ENCODE measurements at places on chromosomes 16 and 17.

- no peak for DNase-seq
Observed at GRCh38 chr17:60901806-60902205, 224.2 kb downstream of the BCAS3 start.

GRCh38 chr17:8693328-8693727 lies 51.3 kb downstream of the CCDC42 start:
- no peak for DNase-seq

DNA sequence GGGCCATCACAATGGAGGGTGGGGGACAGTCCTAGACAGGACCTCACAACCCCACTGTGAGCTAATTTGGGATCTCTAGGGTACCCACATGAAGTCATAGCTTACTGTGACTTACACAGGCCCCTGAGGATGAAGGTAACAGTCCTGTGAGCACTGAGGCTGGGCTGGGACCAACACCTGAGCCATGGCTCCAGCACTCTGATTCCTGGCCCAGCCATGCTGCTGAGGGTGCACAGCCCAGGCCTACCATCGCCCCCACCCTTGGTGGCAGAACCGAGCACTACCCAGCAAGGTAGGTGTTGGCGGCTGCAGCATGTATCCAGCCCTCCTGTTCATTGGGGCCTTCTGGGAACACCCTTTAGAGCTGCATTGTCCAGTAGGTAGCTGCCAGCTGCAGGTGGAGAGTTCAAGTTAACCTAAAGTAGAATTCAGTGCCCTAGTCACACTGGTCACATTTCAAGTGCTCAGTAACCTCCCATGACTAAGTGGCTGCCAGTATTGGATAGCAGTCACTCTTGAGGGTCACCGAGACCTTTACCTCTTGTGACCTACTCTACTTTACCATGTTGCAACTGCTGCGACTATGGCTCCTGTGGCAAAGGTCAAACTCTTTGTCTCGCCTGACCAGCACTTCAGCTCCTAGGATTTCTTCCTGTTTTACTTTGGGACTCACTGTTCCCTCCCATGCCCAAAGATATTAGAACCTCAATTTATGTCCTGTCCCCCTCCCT lies 11.6 kb downstream of the AKAP1 start:
- DNase-seq: no peak

DNA sequence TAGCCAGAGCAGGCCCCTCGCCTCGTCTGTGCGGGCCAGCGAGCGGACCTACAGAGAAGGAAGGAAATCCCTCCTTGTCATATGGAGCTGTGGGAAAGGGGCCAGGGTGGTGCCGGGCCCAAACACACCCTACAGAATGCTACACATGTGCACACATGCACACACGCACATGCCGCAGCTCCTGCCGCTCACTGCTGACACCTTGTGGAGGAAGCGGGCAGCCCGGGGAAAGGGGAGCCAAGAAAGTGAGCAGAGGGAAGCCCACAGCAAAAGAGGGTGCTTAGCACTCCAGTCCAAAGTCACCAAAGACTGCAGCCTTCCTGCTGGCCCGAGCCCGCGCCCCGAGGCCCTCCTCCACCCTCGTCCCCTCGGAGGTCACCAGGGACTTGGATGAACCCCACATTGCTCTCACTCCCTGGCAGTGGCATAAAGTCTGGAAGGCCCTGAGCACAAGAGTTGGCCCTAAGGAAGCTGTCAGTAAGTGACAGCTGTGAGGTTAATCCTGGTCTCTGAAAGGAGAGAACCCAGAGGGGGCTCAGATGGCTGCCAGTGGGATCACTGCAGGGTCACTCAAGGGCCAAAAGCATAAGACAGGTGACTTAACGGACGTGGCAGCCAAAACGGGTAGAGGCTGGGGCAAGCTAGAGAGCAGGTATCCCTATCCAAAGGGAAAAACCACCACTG lies 68.2 kb downstream of the MYO18A start:
- DNase-seq: peak; percentile 89

GRCh38 chr16:86570558-86571529 lies 4.2 kb downstream of the FOXC2 start:
- no peak for DNase-seq

All from right cardiac atrium (tissue), 5 donors.